RPMI7951 (cell line): ENCODE measurements at places on chromosomes 11 and 22. TPM values are rescaled to one million over a fixed set of nuclear protein-coding genes. Genes with fewer than 3 reads are reported as not detected.

DNA sequence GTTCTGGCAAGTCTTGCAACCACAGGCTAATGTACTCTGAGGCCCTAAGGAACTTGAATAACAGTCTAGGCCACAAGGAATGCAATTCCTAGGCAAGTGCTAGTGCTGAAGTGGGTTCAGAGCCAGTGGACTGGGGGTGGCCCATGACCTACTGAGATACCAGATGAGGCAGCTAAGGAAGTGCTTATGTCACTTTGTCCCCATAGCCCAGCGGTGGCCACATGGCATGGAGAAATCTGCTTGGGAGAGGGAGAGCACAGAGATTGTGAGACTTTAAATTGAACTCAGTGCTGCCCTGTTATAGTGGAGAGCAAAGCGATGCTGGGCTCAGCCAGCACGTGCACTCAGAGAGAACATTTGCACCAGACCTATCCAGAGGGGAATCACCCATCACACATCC is 629.5 kb downstream of the JRKL start:
- no peak for DNase-seq

DNA sequence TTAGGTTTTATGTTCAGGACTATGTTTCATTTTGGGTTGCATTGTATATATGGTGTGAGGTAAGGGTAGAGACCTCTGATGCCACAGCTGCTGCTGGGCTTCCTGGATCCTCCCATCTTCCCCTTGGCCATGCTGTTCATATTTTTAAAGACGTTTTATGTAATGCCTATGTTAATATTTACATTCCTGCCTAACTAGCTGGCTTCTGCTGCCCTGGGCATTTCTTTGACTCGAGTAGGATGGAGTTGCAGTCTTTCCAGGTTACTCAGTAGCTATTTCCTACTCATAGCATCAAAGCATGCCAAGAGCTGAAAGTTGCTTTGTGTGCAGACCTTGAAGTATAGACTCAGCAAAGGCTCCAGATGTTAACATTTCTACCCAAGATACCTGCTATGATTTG is 220.5 kb upstream of the CADM1 start:
- peak; percentile 29 for DNase-seq

Gene PGA5
- total RNA-seq = not detected in 2 replicates

Gene RRP7A
- 18.6 and 22.6 TPM in 2 replicates for total RNA-seq

Gene ANKK1
- total RNA-seq = 0.20 and 0.24 TPM in 2 replicates

DNA sequence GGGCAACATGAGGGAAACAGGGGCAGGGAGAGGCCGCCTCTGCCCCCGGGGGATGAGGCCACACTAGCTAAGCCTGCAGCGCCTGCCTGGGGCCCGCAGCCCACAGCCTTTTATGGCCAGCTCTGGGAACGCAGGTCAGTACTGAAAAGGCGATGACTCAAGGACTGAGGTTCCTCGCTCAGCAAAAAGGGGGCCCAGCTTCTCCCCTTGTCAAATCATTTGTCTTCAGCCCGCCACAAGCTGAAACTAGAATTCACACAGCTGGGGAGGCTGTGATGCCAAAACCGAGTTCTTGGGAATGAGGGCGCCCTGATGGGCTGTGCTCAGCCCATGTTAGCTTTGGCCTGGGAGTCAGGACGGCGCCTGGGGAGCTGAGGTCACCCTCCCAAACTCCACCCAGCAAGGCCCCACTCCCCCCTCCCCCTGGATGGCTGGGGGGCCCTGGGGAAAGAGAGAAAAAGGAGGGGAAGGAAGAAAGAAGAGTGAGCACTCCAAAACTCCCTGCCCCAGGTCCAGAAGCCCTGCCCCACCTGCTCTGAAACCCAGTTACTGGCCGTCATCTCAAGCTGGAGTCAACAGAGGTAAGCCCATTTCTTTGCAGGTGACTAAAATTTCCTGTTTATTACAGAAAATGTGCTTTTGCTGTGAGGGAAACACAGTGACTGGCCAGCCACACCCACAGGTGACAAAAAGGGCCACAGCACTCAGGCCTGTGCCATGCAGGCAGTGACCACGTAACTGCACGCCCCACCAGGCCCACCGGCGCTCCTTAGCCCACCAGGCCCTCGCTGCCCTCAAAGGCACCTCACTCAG is 13.7 kb downstream of the EHD1 start:
- DNase-seq = peak; percentile 96

GRCh38 chr22:48665311-48665995 is 1162.2 kb downstream of the BRD1 start:
- DNase-seq = no peak

DNA sequence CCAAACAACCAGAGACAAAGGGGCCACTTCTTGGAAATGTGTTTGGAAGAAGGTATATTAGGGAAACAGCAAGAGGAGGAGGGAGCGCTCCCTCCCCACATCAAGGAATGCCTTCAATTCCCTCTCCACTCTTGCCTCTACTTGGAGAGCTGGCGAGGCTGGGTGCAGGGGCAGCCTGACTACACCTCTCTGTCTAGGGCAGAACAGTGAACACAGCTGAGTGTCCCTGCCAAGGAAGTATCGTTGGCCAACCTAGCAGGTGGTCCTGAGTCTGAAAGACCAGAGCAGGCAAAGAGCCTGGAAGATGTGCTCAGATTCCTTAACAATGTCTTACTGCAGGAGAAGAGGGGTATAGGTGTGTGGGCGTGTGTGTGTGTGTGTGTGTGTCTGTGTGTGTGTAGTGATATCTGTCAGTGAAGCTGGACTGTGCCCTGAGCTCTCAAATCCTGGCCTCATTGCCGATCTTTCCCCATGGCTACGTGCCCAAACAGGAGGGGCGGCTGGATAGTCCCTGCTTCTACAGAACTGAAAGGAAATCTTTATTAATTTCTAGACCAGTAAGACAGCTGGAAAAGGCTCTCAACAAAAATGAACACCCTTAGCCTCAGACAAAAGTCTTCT is 46.8 kb downstream of the PAMR1 start:
- DNase-seq = no peak

DNA sequence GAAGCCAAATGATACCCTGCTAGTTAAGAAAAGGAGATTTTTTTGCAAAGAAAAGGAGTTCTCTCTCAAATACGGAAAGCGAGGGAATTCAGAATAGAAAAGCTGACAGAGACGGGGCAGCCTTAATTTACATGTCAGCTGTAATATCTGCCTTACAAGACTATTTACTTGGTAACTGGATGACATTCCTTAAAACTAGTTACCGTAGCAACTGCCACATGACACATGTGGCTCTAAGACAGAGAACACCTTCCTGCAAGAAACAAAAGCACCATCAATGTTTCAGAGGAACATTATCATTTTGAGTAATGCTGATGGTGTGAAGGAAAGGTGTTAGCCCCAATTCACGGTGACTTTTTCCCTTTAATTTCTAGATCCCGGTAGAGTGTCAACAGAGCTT is 222.1 kb downstream of the LRRC4C start:
- DNase-seq = no peak

DNA sequence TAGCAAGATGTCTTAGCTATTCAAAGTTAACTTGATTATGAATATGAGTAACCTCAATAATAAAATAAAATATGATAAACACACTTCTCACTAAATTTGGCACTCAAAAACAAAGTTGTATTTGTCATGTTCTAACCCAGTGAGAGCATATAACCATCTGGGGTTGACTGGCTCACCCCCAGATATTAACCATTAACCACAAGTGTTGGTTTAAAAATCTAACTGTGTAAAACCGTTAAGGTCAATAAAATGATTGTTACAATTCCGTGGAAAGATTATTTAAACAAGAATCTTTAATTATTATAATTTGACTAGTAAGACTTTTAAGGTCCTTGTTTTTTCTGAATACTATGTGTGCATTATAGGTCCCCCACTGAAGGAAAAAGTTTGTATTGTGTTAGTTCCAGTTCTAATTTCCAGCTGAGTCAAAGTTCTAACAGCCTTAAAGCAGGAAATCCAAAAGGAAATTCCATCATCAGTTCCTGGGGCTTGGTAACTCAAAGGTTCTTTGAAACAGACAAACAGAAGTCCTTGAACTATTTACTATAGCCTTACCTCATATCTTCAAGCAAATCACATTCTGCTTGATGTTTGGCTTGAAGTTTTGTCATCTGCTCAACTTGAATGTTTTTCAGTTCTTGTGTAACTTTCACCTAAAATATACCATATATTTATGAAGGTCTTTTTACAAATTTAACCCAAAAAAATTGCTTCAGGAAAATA is 2.5 kb downstream of the FCHSD2 start:
- peak; percentile 31 for DNase-seq

DNA sequence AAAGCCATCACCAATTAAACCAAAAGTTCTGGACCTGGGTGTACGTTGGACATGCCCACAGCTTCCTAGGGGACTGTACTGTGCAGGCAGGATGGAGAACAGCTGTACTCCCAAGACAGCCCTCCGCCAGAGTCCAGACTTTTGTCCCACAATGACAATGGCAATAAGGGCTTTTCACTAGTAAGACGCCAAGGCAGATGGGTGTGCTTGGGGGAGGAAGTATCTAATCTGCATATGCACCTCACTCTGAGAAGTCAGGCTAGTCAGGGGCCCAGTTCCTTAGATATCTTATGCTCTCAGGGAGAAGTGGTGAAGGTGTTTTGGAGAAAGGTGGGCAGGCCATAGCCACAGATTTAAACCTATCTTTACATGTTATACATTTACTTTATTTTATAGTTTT is 85.1 kb upstream of the USP47 start:
- no peak for DNase-seq

- peak; percentile 40 for DNase-seq
Observed at GRCh38 chr22:45740236-45740635, 68.6 kb downstream of the ATXN10 start.

DNA sequence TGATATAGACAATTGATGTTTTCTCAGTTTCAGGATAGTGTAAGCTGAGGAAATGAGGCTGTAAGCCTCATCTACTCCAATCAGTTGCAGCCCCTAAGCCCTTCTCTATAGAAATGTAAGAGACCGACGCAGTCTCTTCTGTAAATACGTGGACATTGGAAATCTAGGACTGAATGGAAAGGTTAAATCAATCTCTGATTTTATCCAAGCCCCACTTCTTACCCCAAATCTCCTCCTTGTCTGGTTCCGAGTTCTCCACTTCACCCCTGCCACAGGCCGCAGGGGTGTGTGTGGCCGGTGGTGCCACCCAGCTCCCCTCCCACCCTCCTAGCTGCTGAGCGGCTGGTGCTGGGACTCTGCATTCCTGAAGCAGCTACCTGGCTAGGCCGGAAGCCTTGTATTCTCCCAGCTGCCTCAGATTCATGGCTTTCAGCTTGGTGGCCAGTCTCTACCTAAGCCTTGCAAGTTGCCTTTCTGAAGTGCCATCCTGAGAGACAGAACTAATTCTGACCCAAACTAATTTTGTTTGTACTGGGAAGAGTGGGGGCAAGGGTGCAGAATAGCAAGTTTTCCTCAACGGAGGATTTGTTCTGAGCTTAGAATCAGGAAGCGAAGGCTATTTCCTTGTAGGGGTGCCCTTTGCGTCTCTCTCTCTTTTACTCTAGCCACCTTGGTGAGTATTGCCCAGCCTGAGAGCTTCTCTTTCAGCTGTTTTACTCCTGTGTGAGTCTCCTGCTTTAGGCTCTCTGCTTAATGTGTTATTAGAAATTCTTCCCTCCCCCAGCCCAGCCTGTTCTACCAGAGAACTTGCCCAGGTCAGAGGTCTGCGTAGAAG is 749 bp downstream of the VWA5A start:
- DNase-seq = no peak

DNA sequence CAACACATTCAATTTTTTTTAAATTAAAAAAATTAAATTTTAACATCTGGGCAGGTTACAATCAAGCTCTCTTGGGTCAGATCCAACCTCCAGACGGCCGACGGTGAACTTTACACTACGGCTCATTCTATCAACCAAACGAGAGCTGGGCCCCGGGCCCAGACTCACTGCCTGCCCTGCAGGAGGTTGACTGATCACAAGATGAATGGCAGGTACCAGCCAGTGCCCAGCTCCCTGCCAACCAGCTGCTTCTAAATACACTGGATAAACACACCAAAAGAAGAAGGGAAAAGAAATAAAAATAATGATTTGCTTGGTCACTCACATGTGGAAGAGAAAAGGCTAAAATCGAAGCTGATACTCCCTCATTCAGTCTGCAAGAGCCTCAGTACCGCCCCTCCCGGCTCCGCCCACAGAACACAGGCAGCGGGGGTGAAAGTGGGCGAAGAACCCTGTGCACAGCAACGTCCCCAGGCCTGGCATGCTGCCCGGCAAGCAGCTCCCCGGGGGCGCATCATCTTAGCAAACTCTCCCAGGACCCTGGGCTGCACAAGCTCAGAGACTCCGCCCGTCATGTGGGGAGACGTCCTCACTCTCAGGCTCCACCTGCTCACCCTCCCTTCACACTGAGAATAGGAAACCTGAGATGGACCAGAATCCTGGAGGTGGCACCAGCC is 303.4 kb downstream of the SHANK2 start:
- DNase-seq = no peak

DNA sequence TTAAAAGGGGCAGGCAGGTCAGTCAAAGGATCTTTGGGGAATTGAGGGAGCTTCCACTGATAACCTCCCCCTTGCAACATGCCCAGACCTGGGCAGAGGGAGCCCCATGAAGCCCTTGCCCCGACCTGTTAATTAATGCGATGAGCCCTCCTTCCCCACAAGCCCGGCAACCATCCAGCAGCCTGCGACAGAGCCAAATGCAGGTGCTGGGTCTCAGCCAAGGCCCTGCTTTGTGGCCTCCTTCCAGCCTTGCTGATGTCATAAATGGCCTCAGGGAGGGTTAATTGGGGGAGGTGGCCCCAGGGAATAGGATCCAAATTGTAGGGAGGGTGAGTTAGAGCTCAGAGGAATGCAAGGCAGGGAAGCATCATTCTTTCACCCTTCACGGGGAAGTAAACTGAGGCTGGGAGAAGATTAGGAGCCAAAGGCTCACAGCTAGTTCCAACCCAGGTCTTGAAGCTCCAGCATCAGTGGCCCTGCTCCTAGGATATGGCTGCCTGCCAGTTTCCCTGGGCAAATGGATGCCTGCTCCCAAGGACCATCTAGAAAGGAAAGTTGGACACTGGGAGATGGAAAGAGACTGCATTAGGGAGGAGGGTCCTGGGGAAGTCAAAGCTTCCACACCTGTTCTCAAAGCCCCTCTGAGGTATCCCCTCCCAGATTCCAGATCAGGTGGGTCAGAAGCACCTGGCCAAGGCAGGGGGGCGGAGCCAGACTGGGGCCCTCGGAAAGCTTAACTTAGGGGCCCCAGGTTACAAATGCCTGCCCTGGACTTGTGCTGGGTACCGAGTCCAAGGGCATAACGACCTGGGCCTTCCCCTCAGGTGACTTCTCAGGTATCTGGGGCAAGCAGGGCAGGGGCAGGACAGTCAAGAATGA is 34.1 kb downstream of the LMO1 start:
- no peak for DNase-seq

GRCh38 chr11:98549571-98549970 is 471.2 kb upstream of the CNTN5 start:
- DNase-seq = no peak

DNA sequence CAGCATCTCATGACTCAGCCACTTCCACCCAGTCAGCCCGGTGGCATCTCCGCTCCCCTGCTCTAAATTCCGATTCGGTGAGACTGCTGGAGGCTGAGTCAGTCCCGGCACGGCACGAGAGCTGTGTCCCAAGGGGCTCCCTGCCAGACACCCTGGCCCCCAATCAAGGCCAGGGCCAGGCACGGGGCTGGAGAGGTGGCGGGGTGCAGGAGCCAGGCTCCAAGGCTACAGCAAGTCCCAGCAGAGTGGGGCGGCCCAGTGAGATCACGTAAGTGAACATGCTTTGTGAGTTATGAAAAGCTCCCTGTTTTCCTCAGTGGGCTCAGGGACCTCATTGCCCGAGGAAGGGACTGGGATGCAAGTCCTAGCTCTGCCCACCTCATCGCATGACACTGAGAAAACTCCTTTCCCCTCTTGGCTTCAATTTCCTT is 3.0 kb downstream of the C11orf68 start:
- DNase-seq = peak; percentile 99
